NCI-H1694 (cell line): ENCODE measurements at places on chromosomes 6 and 20.

DNA sequence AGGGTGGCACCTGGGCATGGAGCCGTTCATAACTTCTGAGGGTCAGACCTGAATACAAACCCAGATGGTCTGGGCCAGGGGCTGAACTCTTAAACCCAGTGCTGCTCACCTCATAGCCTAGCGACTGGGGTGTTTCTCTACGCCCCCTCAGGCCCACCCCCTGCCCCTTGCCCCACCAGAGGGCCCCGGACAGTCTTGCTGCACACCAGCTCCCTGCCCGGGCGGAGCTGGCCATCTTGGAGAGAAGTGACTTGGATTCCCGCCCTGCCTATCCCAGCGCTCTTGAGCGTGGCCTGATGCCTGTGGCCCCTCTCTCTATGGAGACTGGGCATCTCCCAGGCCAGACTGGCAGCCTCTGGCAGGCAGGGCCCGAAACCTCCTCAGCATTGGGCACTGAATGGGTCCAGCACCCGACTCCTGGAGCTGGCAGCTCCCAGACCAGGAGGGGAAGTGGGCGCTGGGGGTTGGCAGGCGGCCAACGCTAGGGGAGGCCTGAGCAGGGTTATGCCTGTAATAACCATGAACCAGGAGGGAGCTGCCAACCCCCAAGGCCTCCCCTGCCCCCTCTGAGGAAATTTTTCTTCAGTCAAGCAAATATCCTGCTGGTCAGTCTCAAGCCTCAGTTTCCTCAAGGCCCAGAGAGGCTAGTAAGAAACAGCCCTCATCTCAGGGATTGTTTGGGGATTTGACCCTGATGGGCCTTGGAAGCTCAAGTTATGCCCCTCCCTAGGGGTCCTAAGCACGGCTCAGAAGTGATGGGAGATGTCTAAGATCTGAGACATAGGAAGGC is 169.5 kb downstream of the VEGFA start:
- DNase-seq: no peak

DNA sequence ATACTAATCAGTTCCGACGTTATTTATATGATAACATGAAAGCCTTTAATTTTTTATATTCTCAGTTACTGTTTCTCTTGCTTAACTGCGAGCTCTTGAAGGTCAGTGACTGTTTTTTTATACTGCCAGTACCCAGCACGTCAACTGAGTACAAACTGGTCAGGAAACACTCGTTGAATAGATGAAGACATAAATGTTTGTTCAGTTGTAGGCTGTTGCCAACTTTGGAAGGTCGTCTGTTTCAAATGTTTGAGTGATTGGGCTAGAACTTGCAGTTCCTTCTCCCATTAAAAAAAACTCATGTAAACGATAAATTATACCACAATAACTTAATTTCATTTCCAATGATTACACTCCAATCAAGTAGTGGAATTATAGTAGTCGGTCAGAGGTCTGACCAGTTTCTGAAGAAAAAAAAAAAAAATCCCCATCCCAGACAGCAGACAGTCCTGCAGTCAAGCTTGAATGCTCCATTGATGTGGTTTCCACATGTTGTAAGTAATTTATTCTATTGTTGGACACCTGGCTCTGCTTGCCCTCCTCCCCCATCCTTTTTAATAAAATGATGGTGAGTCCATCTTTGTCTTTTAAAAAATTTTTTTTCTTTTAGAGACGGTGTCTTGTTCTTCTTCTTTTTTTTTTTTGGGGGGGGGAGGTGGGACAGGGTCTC is 81.1 kb downstream of the SASH1 start:
- DNase-seq: no peak

DNA sequence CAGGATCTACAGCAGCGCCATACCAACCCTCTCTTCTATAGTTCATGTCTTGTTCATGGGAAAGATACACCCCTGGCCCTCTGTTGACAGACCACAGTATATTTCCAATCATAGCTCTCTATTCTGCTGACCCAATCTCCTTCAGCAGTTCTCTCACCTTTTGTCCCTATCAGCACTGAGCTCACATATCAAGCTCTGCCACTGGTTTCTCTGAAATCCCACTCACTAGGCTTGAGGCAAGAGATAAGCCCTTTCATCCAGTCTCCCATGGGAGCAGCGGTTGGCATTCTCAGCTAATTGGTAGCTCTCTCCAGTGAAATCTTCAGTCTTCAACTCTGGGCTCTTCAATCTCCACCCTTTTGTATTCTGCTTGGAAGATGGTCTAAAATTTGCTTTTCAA is 313.4 kb downstream of the GJA1 start:
- DNase-seq: no peak

GRCh38 chr20:45053430-45054351 is 47.2 kb downstream of the KCNS1 start:
- no peak for DNase-seq

- no peak for DNase-seq
Observed at GRCh38 chr6:6866656-6867403, 240.9 kb upstream of the RREB1 start.

GRCh38 chr6:83151114-83151513 is 42.0 kb downstream of the PGM3 start:
- no peak for DNase-seq
